ENCODE measurements at places on chromosomes 13 and 19.

- no peaks in the 10 kb centered on the region for H3K4me1 ChIP-seq
- H3K27ac ChIP-seq = no peak overlapping the region
- peaks cover 8% of the 10 kb centered on the region for H3K27me3 ChIP-seq
- no peaks in the 10 kb centered on the region for H3K36me3 ChIP-seq
Measured at GRCh38 chr13:110274687-110275086, 32.3 kb downstream of the COL4A1 start.

GRCh38 chr13:40982772-40983171 lies 36.3 kb downstream of the ELF1 start:
- H3K27me3 ChIP-seq = no peaks in the 10 kb centered on the region
- peaks cover 58% of the 10 kb centered on the region for H3K4me1 ChIP-seq
- peak overlapping the region; percentile 89 for H3K27ac ChIP-seq

DNA sequence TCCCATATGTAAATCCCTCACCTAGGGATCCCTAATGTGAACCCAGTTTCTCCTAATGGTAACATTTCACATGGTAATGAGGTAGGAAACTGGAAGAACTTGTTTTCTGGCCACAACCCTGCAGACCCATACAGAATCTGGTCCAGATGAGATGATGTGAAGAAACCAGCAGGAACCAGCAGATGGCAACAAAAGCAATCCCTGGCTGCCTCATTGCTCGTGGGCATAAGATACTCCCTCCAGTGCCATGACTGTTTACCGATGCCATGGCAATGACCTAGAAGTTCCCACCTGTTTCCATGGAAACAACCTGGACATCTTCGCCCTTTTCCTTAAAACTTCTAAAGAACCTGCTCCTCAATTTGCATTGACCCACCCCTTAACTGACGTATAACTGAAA lies 1.4 kb upstream of the CD209 start:
- no peak overlapping the region for H3K27ac ChIP-seq
- H3K27me3 ChIP-seq = no peaks in the 10 kb centered on the region
- no peak for DNase-seq
- H3K4me3 ChIP-seq = no peak overlapping the region

- no peaks in the 10 kb centered on the region for H3K27me3 ChIP-seq
- H3K36me3 ChIP-seq = no peaks in the 10 kb centered on the region
- H3K27ac ChIP-seq = no peak overlapping the region
- H3K4me3 ChIP-seq = no peak overlapping the region
- no peak for DNase-seq
- H3K4me1 ChIP-seq = no peaks in the 10 kb centered on the region
Measured at GRCh38 chr13:84445776-84446175, 563.5 kb upstream of the SLITRK1 start.

DNA sequence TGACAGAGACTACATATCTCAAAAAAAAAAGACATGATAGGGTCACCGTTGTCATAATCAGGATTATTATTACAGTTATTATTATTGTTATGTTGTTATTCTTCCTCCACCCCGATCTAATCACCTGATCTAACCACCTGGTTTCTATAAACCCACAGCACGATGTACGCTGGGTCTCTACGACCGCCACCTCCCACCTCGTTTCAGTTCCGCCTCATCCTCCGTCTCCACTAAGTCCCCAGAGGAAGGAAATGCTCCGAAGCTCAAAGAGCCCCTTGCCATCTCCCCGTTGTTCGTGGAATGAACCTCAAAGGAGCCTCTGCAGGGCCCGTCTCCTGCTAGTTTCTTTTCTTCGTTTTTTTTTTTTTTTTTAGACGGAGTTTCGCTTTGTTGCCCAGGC lies 15.9 kb upstream of the MEIS3 start:
- H3K4me1 ChIP-seq = peaks cover 55% of the 10 kb centered on the region
- peak overlapping the region; percentile 5 for H3K4me3 ChIP-seq
- H3K27ac ChIP-seq = peak overlapping the region; percentile 70
- peak; percentile 51 for DNase-seq
- no peaks in the 10 kb centered on the region for H3K36me3 ChIP-seq

- peaks cover 4% of the 10 kb centered on the region for H3K4me1 ChIP-seq
- H3K27me3 ChIP-seq = no peaks in the 10 kb centered on the region
- DNase-seq = no peak
- H3K4me3 ChIP-seq = no peak overlapping the region
Measured at GRCh38 chr13:36981156-36981743, 17.9 kb downstream of the ALG5 start.

DNA sequence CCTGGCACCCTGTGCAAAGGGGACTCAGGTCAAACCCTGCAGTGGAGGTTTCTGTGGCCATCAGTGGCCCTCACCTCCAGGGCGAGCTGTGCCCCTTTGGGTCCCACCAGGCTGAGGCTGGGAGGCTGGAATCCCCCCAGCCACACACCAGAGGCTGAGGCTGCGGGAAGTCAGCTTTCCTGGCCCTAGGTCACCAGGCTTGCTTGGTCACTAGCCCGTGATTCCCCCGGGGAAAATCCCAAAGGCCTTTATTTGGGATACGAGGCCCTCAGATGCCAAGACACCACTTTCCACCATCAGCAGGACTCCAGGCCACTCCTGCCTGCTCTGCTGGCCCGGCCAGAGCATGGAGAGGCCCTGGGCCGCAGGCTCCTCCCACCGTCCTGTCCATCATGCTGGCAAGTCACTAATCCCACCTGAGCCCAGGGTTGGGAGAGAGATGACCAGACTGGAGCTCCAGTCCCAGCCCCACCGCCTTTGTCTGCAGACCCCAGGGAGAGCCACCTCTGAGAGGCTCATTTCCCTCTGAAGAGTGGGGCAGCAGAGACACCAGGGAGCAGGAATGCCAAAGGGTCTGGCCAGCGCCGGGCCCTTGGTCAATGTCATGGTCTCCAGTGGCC lies 4.7 kb downstream of the NKPD1 start:
- peaks cover 4% of the 10 kb centered on the region for H3K36me3 ChIP-seq
- no peak for DNase-seq
- H3K4me3 ChIP-seq = no peak overlapping the region

- no peak for DNase-seq
- H3K27ac ChIP-seq = no peak overlapping the region
- no peaks in the 10 kb centered on the region for H3K27me3 ChIP-seq
- no peaks in the 10 kb centered on the region for H3K4me1 ChIP-seq
- no peak overlapping the region for H3K4me3 ChIP-seq
- peaks cover 31% of the 10 kb centered on the region for H3K36me3 ChIP-seq
Measured at GRCh38 chr13:113322043-113322461, 25.0 kb downstream of the LAMP1 start.

GRCh38 chr13:97295283-97296182 lies 73.4 kb downstream of the MBNL2 start:
- H3K4me3 ChIP-seq = no peak overlapping the region
- peaks cover 5% of the 10 kb centered on the region for H3K4me1 ChIP-seq
- no peak for DNase-seq
- no peaks in the 10 kb centered on the region for H3K27me3 ChIP-seq
- H3K27ac ChIP-seq = no peak overlapping the region
- H3K36me3 ChIP-seq = no peaks in the 10 kb centered on the region

DNA sequence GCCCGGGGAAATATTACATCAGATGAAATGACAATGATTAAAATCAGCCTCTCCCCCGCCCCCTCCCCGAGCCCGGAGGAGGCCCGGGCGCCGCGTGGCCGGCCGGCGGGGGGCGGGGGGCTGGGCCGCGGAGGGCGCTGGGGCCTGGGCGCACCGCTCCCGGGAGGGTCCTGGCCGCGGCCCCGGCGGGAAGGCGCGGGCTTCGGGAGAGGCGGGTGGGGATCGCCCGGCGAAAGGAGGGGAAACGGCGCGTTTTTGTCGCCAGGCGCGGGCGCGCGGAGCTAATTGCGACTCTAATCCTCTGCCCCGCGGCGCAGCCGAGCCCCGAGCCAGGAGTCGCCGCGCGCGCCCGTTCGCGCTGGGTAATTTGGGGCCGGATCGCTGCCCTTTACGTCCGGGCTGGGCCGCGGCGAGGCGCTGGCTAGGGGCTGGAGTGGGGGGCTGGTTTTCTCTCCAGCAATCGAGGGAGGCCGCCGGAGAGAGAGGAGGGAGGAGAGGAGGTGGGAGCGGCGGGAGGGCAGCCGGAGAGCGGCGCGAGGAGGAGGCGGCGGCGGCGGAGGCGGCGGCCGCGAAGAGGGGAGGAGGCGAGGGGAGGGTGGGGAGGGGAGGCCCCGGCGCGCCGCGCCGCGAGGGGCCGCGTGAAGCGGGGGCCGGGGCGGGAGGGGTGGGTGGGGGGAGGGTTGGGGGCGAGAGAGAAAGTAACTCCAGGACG lies at the start of gene KCTD15:
Gene KCTD15, plus strand, starts transcription at position 707 of the 712 bp plus-strand sequence. CDS start 3,585 bp downstream, outside the sequence.
- H3K4me3 ChIP-seq = peak within 1 kb of the TSS; percentile 66
- H3K27me3 ChIP-seq = peaks cover 43% of the 10 kb centered on the region
- H3K4me1 ChIP-seq = peaks cover 2% of the 10 kb centered on the region
- DNase-seq = no peak

- no peak overlapping the region for H3K4me3 ChIP-seq
- peaks cover 2% of the 10 kb centered on the region for H3K27me3 ChIP-seq
- DNase-seq = no peak
- no peak overlapping the region for H3K27ac ChIP-seq
Measured at GRCh38 chr13:48163061-48163460, 68.2 kb upstream of the MED4 start.

DNA sequence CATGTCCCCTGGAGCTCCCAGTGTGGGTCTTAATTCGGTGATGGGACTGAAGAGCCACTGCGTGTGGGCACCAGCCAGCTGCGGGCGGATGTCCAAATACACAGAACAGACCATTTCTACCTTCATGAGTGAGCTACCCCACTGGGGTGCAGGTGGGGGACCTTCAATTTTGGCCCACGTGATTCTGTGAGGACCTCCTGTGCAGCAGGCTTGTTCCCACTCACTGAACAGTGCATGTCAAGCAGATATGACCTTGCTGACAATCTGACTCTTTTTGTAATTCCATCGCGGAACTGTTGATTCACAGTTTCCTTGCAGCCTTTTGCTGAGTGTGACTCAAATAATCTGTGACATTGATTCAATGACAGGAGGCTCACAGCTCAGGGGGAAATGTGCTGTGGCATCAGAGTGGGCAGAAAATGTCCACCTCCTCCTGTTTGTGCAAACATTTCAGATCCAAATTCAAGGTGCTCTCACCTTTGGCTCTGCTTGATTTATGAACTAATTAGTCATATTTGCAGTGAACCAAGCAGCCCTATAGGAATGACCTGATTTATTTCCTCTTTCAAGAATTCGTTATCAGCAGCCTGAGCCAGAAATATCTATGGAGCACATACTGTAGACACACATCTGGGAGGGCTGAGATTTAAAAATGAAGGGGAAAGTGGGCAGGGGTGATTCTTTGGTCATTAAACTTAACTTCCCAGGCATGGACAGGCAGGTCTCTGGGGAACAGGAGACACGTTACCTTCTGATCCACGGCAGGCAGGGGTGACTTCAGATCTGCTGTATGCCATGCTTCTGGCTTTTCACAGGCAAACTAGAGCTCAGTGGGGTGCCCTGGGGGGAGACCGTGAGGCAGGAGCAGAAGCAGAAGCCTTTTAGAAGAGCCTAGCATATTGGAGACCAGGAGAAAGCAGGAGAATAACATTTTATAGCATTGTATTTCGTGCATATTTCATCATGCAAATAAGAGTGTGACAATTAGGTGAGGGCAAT lies 170.0 kb upstream of the KL start:
- peaks cover 4% of the 10 kb centered on the region for H3K27me3 ChIP-seq
- no peak overlapping the region for H3K27ac ChIP-seq
- DNase-seq = no peak
- H3K4me3 ChIP-seq = no peak overlapping the region
- H3K36me3 ChIP-seq = no peaks in the 10 kb centered on the region

DNA sequence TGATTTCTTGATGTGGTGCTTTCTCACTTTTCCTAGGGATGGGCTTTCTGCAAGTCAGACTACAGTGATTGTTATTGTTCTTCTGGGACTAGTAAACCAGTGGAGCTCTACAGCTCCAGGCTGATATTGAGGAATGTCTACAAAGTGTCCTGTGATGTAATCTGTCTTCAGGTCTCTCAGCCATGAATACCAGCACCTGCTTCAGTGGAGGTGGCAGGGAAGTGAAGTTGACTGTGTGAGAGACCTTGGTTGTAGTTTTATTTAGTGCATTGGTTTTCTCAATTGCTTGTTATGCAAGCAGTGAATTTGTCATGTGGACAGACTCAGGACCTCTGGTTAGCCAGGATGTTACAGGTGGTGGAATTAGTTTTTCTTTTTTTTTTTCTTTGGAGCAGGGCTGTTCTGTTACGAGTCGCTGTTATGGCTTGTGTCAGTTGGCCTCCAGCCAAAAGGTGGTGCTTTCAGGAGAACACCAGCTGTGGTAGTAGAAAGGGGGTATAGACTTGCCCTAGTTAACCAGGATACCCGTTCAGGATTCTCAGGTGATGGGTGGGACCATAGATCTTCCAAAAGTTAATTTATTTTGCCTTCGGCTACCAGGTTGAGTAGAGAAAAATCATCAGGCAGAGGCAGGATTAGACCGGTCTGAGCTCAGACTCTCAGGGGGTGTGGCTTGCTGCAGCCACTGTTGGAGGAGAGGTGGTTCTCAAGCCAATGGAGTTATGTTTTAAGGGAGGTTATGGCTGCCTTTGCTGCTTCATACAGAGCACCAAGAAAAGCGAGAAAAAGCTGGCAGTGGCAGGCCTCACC lies 11.9 kb upstream of the ZNF675 start:
- H3K27me3 ChIP-seq = no peaks in the 10 kb centered on the region
- no peak overlapping the region for H3K27ac ChIP-seq
- H3K4me3 ChIP-seq = no peak overlapping the region
- no peaks in the 10 kb centered on the region for H3K36me3 ChIP-seq
- DNase-seq = no peak
- H3K4me1 ChIP-seq = no peaks in the 10 kb centered on the region

DNA sequence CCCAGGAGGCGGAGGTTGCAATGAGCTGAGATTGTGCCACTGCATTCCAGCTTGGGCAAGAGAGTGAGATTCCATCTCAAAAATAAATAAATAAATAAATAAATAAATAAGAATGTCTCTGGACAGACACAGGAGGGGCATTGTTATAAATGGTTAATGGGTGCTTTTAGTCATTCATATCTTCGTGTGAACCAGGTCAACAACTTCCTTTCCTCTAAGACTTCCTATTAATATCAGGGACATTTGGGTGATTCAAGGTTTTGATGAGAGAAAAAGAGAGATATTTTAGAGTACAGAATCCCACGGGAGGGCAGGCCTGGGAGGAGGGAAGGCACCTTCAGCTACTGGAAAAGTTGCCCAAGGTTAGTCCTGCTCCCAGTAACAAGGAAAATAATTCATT lies 23.9 kb downstream of the DHRS12 start:
- H3K36me3 ChIP-seq = no peaks in the 10 kb centered on the region
- H3K27ac ChIP-seq = no peak overlapping the region
- DNase-seq = no peak

- H3K36me3 ChIP-seq = no peaks in the 10 kb centered on the region
- no peak overlapping the region for H3K27ac ChIP-seq
- peaks cover 19% of the 10 kb centered on the region for H3K27me3 ChIP-seq
- no peaks in the 10 kb centered on the region for H3K4me1 ChIP-seq
- H3K4me3 ChIP-seq = no peak overlapping the region
- DNase-seq = no peak
Measured at GRCh38 chr13:45595965-45596364, 19.6 kb downstream of the ERICH6B start.

- peaks cover 32% of the 10 kb centered on the region for H3K27me3 ChIP-seq
- no peak overlapping the region for H3K4me3 ChIP-seq
- DNase-seq = no peak
Measured at GRCh38 chr19:16290692-16291091, 33.9 kb upstream of the KLF2 start.

- H3K4me1 ChIP-seq = no peaks in the 10 kb centered on the region
- H3K4me3 ChIP-seq = no peak overlapping the region
- no peaks in the 10 kb centered on the region for H3K27me3 ChIP-seq
- H3K27ac ChIP-seq = no peak overlapping the region
- DNase-seq = no peak
Measured at GRCh38 chr19:28316464-28316863, 896.5 kb downstream of the UQCRFS1 start.

All from activated CD4-positive, alpha-beta T cell treated with anti-CD3 and anti-CD28 coated beads, Interleukin-2, amount 10 ng/mL, durations not matched to agents 7 days and 5 days (primary cell).